ENCODE measurements at places on chromosomes 2 and 18.

GRCh38 chr2:3505771-3506170, 13.6 kb downstream of the ADI1 start:
- H3K36me3 ChIP-seq = peaks cover 13% of the 10 kb centered on the region
- no peak for DNase-seq
- H3K27me3 ChIP-seq = no peaks in the 10 kb centered on the region
- H3K4me1 ChIP-seq = no peaks in the 10 kb centered on the region
- H3K27ac ChIP-seq = no peak overlapping the region
- H3K4me3 ChIP-seq = no peak overlapping the region

DNA sequence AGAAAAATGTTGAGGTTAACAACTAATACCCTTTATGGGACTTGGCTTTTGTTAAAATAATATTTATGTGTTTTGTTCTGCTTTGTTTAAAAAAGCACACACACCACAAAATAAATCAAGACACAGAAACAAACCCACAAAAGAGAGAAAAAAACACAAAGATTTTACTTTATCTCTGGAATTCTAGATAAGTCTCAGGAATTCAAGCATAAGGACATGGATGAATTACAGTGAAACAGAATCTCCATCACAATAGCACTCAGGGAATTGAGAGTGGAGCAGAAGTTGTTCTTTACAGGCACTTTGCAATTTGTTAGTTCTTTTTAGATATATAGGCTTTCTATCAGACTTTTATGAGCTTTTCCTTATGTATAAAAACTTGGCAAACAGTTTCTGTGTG, 360.9 kb upstream of the ZC3H15 start:
- H3K4me3 ChIP-seq = no peak overlapping the region
- DNase-seq = no peak

DNA sequence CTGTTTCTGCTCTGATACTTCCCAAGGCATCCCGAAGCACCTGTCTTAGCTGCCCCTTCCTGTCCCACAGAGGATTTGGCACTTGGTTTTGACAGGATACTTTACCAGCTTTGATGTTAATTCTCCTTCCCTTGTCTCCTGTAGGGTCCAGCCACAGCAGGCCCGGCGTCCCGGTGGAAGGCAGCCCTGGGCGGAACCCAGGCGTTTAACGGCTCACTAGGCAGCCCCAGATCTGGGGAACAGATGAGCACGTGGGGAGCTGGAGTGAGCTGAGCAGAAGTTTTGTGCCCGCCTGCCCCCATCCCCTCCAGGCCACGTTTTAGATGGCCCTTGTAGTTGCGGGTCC, 11.4 kb downstream of the ANKRD23 start:
- no peaks in the 10 kb centered on the region for H3K36me3 ChIP-seq
- peak overlapping the region; percentile 97 for H3K27ac ChIP-seq
- H3K27me3 ChIP-seq = peaks cover 10% of the 10 kb centered on the region
- no peak for DNase-seq

GRCh38 chr2:85890522-85891176, 1.9 kb upstream of the ST3GAL5 start:
- H3K36me3 ChIP-seq = peaks cover 4% of the 10 kb centered on the region
- no peak for DNase-seq
- peak overlapping the region; percentile 85 for H3K27ac ChIP-seq
- peaks cover 59% of the 10 kb centered on the region for H3K4me1 ChIP-seq

- peaks cover 2% of the 10 kb centered on the region for H3K27me3 ChIP-seq
- peaks cover 25% of the 10 kb centered on the region for H3K36me3 ChIP-seq
- peaks cover 15% of the 10 kb centered on the region for H3K4me1 ChIP-seq
- no peak for DNase-seq
Observed at GRCh38 chr2:105494683-105495425, 96.0 kb upstream of the FHL2 start.

DNA sequence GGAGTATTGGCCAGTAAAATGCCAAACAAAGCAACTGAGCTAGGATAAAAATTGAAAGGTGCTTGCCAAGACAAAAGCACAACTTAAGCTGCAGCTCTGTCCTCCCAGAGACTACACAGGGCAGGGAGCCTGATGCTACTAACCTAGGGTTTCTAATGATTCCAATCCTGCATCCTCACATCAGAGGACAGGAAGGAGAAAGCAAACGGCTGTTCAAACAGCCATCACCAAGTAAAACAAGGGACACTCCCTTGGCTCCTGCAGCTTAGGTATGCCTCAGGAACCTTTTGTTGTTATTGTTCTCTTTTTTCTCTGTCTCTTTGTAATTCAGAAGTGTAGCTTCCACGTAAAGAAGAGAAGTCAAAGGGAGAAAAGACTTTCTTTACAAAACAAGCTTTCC, 99.5 kb downstream of the TCF4 start:
- no peak overlapping the region for H3K27ac ChIP-seq
- H3K36me3 ChIP-seq = no peaks in the 10 kb centered on the region
- H3K27me3 ChIP-seq = no peaks in the 10 kb centered on the region
- H3K4me3 ChIP-seq = no peak overlapping the region
- DNase-seq = no peak

DNA sequence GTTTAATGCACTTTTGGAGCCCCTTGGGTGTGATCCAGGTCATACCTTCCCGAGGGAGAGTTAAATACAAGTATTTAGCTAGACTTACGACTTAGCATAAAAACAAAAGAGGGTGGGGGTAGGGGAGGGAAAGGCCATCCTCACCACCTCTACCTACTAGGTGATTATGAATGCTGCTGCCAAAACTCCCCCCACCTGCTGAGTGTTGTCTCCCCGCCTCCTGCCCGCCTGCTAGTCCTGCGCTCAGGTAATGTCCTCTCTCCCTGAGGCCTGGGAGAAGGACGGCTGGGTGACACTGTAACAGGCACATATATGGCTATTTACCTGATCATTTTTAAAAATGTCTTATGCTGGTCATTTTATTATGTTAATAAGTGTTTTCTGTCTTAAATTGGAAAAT, 3.0 kb upstream of the NCKAP5 start:
- no peak overlapping the region for H3K27ac ChIP-seq
- H3K4me1 ChIP-seq = peaks cover 12% of the 10 kb centered on the region
- H3K36me3 ChIP-seq = no peaks in the 10 kb centered on the region
- H3K27me3 ChIP-seq = peaks cover 4% of the 10 kb centered on the region
- H3K4me3 ChIP-seq = no peak overlapping the region

- H3K36me3 ChIP-seq = no peaks in the 10 kb centered on the region
- DNase-seq = no peak
- no peak overlapping the region for H3K27ac ChIP-seq
- no peaks in the 10 kb centered on the region for H3K4me1 ChIP-seq
- H3K4me3 ChIP-seq = no peak overlapping the region
- no peaks in the 10 kb centered on the region for H3K27me3 ChIP-seq
Observed at GRCh38 chr2:184549153-184549552, 49.2 kb upstream of the ZNF804A start.

GRCh38 chr2:33552758-33553461, 46.2 kb downstream of the FAM98A start:
- no peak overlapping the region for H3K27ac ChIP-seq
- H3K36me3 ChIP-seq = no peaks in the 10 kb centered on the region
- DNase-seq = no peak

- H3K36me3 ChIP-seq = no peaks in the 10 kb centered on the region
- no peak overlapping the region for H3K27ac ChIP-seq
- H3K4me3 ChIP-seq = no peak overlapping the region
- H3K27me3 ChIP-seq = no peaks in the 10 kb centered on the region
- H3K4me1 ChIP-seq = peaks cover 1% of the 10 kb centered on the region
Observed at GRCh38 chr2:12534646-12535263, 182.0 kb upstream of the TRIB2 start.

DNA sequence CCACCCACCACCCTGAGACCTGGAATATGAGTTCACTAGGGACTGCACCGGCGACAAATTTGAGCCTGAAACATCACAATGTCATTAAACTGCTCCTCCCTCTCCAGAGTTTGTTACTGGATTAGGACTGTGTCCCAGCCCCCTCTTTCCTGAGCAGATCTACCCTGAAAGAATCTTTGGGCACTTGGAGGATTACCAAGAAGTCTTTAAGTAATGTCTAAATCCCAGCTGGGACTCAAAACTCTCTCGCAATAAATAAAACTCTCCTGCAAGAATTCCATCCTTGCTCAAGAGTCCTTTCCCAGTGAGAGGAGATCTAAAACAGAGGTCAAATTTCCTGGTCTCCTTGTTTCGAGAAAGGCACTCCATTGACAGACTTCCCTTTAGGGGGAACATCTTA, 20.9 kb downstream of the GKN2 start:
- no peaks in the 10 kb centered on the region for H3K4me1 ChIP-seq
- H3K27me3 ChIP-seq = peaks cover 3% of the 10 kb centered on the region
- no peak for DNase-seq
- H3K27ac ChIP-seq = no peak overlapping the region
- H3K4me3 ChIP-seq = no peak overlapping the region
- H3K36me3 ChIP-seq = no peaks in the 10 kb centered on the region

- H3K4me3 ChIP-seq = no peak overlapping the region
- H3K36me3 ChIP-seq = no peaks in the 10 kb centered on the region
- no peak overlapping the region for H3K27ac ChIP-seq
- no peaks in the 10 kb centered on the region for H3K4me1 ChIP-seq
- no peak for DNase-seq
Observed at GRCh38 chr2:16674154-16674553, 8.5 kb upstream of the CYRIA start.

- no peaks in the 10 kb centered on the region for H3K36me3 ChIP-seq
- no peak for DNase-seq
- H3K4me3 ChIP-seq = no peak overlapping the region
- H3K4me1 ChIP-seq = peaks cover 11% of the 10 kb centered on the region
Observed at GRCh38 chr2:68292108-68292710, 27.5 kb downstream of the CNRIP1 start.

- no peak overlapping the region for H3K4me3 ChIP-seq
- no peak overlapping the region for H3K27ac ChIP-seq
- no peaks in the 10 kb centered on the region for H3K36me3 ChIP-seq
- no peak for DNase-seq
- H3K4me1 ChIP-seq = no peaks in the 10 kb centered on the region
Observed at GRCh38 chr2:159808032-159808425, 10.0 kb upstream of the CD302 start.

DNA sequence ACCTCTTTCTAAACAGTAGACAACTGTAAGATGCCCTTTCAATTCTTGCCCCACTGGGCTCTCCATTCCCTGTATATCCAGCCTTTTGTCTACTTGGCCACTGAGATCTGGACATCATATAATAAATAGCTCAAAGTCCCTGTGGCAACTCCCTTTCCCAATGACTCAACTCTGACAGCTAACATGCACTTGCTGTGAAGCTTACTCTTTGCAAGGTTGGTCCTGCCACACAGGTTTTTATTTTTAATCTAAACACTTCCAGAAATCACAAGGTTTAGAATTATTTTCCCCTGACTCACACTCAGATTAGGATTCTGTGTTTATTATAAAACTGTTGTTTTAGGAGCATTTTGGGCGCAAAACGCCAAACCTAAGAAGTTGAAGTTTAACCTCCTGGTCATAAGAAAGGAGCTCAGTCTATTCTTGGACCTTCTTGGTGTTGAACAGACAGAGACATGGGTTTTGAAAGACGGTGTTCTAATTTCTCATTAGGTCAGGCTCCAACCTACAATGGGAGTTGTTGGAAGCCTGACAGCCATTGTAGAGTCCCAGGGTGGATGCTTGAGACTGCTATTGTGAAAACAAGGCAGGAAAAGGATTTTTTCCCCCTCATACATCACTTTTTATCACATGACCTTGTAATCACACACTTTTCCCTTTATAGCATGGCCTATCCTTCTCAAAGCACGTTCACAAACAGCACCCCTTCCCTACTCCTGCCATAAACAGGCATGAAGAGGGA, 124.7 kb upstream of the SERPINE2 start:
- no peak for DNase-seq
- H3K36me3 ChIP-seq = no peaks in the 10 kb centered on the region
- no peaks in the 10 kb centered on the region for H3K4me1 ChIP-seq
- no peak overlapping the region for H3K27ac ChIP-seq
- no peaks in the 10 kb centered on the region for H3K27me3 ChIP-seq

- DNase-seq = no peak
- no peak overlapping the region for H3K27ac ChIP-seq
- H3K4me1 ChIP-seq = no peaks in the 10 kb centered on the region
- H3K27me3 ChIP-seq = peaks cover under 1% of the 10 kb centered on the region
- H3K4me3 ChIP-seq = no peak overlapping the region
Observed at GRCh38 chr18:55925772-55926171, 337.8 kb upstream of the TCF4 start.

DNA sequence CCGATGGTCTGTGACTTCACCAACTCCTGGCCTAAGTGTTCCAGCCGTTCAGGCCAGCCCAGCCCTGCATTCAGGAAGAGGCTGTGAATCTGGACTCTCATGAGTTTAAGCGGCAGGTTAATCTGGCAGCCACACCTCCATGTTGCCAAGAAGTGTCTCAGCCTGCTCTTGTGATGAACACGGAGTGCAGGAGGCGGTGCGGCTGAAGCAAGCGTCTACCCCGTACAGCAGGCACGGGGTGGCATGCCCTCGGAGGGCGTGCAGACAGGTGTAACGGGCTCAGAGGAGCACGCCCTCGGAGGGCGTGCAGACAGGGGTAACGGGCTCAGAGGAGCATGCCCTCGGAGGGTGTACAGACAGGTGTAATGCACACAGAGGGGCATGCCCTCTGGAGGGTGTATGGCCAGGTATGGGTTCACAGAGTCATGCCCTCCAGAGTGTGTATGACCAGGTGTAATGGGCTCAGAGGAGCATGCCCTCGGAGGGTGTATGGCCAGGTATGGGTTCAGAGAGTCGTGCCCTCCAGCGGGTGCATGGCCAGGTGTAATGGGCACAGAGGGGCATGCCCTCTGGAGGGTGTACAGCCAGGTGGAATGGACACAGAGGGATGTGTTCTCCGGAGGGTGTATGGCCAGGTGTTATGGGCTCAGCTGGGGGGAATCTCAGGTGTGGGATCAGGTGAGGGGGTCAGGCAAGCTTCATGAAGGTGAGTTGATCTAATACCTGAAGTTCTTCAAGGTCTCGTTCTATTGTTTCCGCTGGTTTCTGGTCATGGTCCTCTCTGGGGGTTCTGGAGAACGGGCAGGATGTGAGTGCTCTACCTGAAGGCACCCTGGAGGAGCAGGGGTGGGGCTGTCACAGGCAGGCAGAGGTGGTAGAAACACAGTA, 22.6 kb downstream of the CROCC2 start:
- peaks cover 4% of the 10 kb centered on the region for H3K4me1 ChIP-seq
- no peak for DNase-seq
- peaks cover 7% of the 10 kb centered on the region for H3K36me3 ChIP-seq
- no peak overlapping the region for H3K4me3 ChIP-seq
- peak overlapping the region; percentile 43 for H3K27ac ChIP-seq

GRCh38 chr2:67394734-67395133, 2.4 kb upstream of the ETAA1 start:
- no peak overlapping the region for H3K4me3 ChIP-seq
- H3K27ac ChIP-seq = no peak overlapping the region

- DNase-seq = no peak
- no peak overlapping the region for H3K4me3 ChIP-seq
- H3K4me1 ChIP-seq = peaks cover 4% of the 10 kb centered on the region
- peaks cover 6% of the 10 kb centered on the region for H3K36me3 ChIP-seq
- H3K27ac ChIP-seq = no peak overlapping the region
- no peaks in the 10 kb centered on the region for H3K27me3 ChIP-seq
Observed at GRCh38 chr18:64090876-64091275, 58.0 kb downstream of the LINC00305 start.

DNA sequence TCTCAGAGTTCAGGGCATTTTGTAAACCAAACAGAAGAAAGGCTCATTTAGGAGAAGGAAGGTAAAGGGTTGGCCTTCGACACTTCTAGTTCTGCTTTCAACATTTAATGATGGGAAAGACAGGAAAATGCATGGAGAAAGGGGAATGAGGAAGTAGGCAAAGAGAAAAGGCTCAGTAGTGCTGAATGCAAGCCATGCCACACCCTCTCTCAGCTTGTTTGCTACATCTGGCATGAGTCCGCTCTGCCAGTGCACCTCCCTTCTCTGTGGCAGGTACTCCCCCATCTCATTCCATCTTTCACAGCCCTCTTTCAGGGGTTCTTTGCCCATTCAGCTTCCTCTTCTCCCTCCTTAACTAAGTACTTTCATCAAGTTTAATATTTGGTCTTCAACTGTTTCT, 120.9 kb upstream of the ITGB6 start:
- H3K27ac ChIP-seq = no peak overlapping the region
- no peak for DNase-seq
- no peak overlapping the region for H3K4me3 ChIP-seq
- H3K4me1 ChIP-seq = peaks cover 30% of the 10 kb centered on the region
